ENCODE measurements at places on chromosomes 1 and 21.

- no peak for DNase-seq
Observed at GRCh38 chr1:202200112-202200548, 6.5 kb downstream of the LGR6 start.

- DNase-seq: no peak
Observed at GRCh38 chr1:15354580-15354965, 55.1 kb upstream of the EFHD2 start.

GRCh38 chr1:209717818-209718217 lies 13.2 kb downstream of the HSD11B1 start:
- DNase-seq: no peak

GRCh38 chr1:17875882-17876280 lies 120.7 kb downstream of the ACTL8 start:
- no peak for DNase-seq

DNA sequence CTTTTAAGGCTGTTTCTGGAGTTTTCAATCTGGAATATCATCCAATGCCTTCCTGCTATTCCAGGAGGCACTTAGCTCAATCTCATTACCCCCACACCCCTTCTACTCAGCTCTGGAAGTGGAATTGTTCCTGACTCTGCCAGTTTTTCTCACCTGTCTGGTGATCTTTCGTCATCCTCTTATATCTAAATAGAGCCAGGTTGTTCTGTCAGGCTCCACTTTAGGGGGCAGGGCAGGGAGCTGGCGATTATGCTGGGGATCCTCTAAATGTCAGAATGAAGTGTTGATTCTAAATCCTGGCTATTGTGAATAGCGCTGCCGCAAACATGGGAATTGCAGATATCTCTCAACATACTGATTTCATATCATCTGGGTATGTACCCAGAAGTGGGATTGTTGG lies 63.6 kb upstream of the ETV3 start:
- no peak for DNase-seq
